ENCODE measurements at places on chromosomes 4 and X.

GRCh38 chr4:116328261-116328860 lies 757.0 kb downstream of the TRAM1L1 start:
- no peak for DNase-seq

DNA sequence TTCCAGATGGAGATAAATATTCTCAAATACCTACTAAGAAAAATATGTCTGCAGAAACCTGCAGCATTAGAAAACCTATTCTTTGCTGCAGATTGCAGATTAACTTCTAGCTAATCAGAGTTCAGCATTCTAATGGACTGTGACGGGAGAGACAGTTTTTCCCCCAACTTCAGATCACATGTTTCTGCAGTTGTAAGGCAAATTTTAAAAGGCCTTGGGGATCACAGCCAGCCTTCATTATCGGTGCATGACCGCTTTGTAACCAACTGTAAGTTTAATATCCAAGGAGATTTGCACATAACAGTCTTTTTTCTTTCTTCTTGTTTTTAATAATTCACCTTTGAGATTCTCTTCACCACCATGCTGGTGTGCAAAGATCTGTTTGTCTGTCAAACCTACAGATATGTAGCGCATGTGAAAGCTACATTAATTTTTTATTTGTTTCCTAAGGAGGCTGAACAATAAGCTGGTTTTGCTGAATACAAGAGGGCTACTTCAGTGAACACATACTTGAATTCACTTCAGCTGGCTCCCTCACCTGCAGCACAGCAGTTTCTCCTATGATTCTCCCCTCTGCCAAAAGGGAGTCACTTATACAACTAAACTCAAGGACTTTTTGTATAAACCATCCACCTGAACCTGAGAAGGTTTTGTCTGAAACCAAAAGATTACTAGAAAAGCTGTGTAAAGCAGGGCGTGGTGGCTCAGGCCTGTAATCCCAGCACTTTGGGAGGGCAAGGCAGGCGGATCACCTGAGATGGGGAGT lies 488.5 kb downstream of the RPA4 start:
- DNase-seq, result no peak

DNA sequence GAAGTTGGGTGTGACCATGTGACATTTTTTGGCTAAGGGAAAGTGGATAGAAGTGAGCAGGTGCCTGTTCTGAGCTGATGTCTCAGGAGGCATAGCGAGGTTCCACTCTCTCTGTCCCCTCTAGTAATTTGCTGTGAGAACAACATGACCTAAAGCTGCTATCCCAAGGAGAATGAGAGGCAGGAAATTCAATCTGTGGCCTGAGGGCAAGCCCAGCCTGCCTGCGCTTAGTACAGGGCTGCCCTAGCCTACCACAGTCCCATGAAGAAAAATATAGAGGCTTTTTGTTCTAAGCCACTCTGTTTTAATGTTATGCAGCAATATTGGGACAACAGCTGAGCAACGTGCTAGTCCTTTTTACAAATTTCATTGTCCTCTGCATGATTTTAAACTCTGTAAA lies 193.1 kb downstream of the LDB2 start:
- no peak for DNase-seq

GRCh38 chr4:169410839-169411770 lies 140.3 kb upstream of the SH3RF1 start:
- peak; percentile 94 for DNase-seq

DNA sequence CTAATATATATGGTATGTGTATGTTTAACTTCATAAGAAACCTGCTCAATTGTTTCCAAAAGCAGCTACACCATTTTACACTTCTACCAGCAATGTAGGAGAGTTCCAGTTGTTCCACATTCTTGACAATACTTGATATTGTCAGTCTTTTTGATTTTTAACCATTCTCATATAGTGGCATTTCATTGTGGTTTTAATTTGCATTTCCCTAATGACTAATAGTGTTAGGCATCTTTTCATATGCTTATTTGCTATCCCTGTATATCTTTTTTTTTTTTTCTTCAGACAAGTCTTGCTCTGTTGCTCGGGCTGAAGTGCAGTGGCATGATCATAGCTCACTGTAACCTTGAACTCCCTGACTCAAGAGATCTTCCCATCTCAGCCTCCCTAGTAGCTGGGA lies 58.2 kb upstream of the TRIM2 start:
- DNase-seq, result no peak

DNA sequence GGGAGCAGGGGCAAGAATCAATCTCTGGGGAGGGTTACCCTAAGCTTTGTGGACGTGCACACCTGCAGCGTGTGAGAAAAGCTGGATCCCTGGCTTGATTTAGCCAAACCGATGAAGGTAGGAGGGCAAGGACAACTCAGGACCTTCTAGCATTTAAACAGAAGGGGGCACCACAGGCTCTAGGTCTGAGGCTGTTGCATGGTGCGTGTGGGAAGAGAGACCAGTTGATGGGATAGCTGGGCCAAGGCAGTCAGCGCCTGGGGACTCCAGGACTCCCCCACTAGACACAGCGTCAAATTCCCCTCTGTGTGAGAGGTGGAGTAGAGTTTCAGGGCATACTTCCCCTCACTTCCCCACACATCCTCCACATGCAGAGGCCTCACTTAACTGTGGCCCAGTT lies 4.3 kb downstream of the GABRQ start:
- peak; percentile 23 for DNase-seq

DNA sequence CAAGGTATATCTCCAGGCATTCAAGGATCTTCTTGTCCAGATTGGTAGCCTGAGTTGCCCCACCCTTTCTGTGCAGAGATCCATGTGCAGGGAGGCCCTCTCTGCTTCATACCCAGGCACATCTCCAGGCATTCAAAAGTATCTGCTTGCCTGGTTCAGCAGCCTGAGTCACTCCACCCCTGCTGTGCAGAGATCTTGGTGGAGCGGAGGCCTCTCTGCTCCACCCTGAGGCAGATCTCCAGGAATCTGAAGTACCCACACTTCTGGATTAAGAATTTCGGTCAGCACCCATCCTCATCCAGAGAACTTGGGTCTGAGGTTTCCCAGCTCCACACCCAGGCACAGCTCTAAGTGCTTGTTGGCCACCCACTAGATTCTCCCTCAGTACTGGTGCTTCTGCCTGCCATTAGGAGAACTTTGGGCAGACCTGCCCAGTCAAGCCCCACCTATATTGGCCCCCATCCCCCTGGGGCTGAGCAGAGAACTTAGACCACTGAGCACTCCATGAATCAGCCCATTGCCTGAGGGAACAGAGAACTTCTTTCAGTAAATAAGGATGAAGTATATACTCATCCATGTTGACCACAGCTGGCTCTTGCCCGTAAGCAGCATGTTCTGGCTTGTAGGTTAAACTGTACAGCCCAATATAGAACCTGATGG lies 199.5 kb upstream of the ZCCHC13 start:
- peak; percentile 61 for DNase-seq

GRCh38 chr4:163556177-163556576 lies 61.7 kb downstream of the TMA16 start:
- peak; percentile 32 for DNase-seq

- no peak for DNase-seq
These were observed 125.7 kb downstream of the PALLD start for GRCh38 chr4:168622600-168622999.

- no peak for DNase-seq
These were observed 127.8 kb downstream of the ANOS1 start for GRCh38 chrX:8604131-8604530.

- DNase-seq, result peak; percentile 85
These were observed 25.4 kb upstream of the SLAIN2 start for GRCh38 chr4:48315728-48316630.

GRCh38 chr4:78767350-78767749 lies 8.8 kb upstream of the BMP2K start:
- no peak for DNase-seq

GRCh38 chr4:3297066-3297859 lies 4.4 kb downstream of the RGS12 start:
- no peak for DNase-seq

GRCh38 chrX:10566716-10567097 lies 53.7 kb downstream of the MID1 start:
- no peak for DNase-seq

DNA sequence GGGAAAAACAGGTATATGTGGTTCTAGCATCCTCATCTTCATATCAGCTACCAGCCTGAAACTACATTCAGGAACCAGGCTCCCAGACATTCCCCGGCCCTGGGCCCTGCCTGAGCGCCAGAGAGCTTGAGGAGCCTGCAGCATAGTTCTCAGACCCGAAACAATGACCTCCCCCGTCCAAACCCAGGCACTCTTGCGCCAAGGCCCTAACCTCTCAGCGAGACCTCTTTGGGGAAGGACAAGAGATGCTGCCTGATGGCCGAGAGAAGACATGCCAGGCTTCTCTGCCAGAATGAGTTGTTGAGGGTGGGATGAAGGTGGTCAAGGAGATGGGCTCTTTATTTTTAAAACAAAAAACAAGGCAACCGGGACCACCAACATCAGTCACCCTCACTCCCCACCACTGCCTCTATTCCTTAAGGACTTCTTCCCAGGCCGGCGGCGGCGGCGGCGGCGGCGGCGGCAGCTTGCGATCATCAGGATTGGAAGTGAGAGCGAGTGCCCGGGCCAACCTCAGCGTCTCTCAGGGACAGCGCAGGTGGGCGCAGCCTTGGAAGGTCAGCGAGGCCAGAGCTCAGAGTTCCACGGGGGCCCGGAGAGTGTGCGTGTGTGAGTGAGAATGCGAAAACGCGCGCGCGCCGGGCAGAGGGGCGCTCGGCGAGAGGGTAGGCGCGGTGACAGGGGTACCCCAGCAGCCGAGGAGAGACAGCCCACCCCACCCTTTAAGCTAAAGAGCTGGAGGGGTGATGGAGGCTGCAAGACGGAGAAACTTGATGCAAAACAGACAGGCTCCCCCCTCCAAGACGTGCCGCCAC lies 601 bp downstream of the INPP4B start:
- no peak for DNase-seq

DNA sequence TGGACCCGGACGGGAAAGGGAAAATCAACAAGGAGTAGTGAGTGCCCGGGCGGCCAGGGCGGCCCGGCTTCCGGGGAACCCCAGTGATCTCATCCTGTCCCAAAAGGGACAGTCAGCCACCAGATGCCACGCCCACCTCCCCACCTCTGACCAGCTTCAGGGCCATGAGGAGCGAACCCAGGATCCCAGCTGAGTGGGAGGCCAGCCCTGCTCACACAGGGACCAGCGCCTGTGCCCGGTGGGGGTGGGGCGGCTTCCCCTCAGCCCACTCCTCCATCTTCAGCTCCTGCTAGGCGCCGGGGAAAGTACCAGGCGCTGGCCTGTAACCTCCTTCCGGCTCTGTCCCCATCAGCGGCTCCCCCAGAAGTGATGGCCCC lies 6.2 kb downstream of the MYL5 start:
- DNase-seq, result no peak

GRCh38 chr4:45475548-45475947 lies 648.3 kb downstream of the GABRG1 start:
- DNase-seq, result peak; percentile 1

GRCh38 chr4:118352843-118353533 lies at the start of gene PRSS12:
TSS of gene PRSS12 (minus strand) at chr4:118353003. CDS start at chr4:118352720, 283 bp downstream.
- DNase-seq, result peak; percentile 65

GRCh38 chr4:140982613-140983340 lies 150.5 kb downstream of the RNF150 start:
- DNase-seq, result no peak
